ENCODE measurements at places on chromosomes 12 and 14.

DNA sequence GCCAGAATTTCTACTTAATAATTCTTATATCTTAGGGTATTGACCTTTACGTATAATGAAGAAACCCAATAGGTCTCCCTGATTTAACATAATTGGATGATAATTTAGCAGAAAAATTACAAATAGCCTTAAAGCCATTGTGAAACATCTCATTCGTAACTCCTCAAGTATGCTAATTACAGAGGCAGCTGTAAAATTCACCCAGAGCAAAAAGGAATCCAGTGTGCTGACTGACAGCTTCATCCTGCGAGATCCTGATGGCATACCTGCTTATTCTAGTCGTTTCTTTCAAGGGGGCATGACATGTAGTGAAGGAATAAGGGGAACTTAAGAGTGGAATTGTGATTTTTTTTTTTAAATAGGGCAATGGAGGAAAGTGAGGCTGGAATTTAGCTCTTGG is 291.5 kb downstream of the FUT8 start:
- DNase-seq, result no peak

GRCh38 chr12:80412343-80412953 is 31.6 kb upstream of the PTPRQ start:
- no peak for DNase-seq

DNA sequence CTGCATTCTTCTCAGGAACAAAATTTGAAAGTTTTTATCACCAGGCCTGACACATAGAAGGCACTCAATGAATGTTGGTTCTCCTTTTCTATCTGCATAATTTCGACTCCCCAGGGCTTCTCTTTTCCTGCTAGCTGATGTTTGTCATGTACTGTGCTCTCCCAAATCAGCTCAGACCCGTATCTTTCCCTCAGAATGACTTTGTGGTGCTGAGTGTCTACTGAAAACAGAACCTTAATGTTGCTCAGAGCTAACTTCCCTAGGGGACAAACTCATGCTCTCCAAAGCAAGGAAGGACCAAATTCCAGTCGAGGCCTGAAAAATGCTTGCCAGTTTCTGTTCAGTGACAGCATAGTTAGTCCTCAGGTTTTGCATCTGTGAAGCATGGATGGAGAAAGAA is 1.9 kb downstream of the ARHGDIB start:
- peak; percentile 12 for DNase-seq

DNA sequence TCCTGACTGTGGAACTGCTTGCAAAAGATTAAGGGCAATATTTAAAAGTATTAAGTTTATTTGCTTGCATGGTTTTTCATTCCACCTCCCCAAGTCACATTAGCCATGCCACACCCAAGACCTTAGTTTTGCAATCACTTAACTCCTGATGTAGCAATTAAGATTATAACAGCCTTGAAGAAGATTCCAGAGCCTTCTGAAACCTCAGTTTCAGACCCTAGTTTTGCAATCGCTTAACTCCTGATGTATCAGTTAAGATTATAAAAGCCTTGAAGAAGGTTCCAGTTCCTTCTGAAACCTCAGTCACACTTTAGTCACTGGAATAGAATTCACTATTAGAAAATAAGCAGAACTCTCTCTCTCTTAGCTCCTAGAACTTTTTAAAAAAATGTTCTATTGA is 42.7 kb upstream of the DCN start:
- no peak for DNase-seq

GRCh38 chr12:121015825-121016766 is at the start of gene C12orf43:
Gene C12orf43 (minus strand): TSS chr12:121016487. CDS start chr12:121016474, 13 bp downstream.
- DNase-seq, result peak; percentile 82

GRCh38 chr12:43316520-43316919 is 235.5 kb downstream of the ADAMTS20 start:
- no peak for DNase-seq

DNA sequence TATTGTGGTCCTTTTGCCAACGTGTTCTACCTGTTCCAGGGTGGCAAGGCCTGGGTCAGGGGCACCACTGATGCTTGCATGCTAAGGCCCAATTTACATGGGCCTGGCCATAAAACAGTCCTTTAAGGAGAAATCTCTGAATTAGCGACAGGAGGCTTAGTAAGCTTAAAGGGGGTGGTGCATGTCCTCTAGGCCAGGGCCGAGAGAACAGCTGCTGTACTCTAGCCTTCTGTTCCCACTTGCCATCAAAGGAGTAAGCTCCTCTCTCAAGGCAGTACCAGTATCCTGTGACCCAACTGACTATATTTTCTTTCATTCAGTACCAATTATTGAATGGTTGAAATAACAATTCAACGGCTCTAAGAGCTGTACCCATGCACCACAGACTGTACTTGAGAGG is 67.7 kb upstream of the ZDHHC17 start:
- DNase-seq, result no peak

DNA sequence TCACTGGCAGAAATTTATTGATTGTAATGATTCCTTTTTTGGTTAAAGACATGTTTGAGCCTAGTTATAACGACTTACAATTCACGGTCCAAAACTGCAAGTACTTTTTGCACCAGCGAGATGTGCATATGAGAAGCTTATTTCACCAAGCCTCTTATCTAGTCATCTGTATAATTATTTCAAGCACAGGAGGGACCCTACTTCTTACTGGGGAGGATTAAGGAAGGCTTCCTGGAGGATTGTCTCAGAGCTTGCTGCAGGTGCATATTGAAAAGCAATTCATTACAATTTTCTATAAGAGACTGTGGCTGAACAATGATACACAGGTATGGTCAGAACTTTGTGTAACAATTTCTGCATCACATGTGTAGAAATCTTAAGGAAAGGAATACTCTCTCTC is 152.9 kb downstream of the CAND1 start:
- DNase-seq, result no peak

- no peak for DNase-seq
Observed at GRCh38 chr12:49208676-49209075, 19.8 kb upstream of the TUBA1A start.

- DNase-seq, result no peak
Observed at GRCh38 chr12:1203735-1204019, 212.7 kb downstream of the ERC1 start.

DNA sequence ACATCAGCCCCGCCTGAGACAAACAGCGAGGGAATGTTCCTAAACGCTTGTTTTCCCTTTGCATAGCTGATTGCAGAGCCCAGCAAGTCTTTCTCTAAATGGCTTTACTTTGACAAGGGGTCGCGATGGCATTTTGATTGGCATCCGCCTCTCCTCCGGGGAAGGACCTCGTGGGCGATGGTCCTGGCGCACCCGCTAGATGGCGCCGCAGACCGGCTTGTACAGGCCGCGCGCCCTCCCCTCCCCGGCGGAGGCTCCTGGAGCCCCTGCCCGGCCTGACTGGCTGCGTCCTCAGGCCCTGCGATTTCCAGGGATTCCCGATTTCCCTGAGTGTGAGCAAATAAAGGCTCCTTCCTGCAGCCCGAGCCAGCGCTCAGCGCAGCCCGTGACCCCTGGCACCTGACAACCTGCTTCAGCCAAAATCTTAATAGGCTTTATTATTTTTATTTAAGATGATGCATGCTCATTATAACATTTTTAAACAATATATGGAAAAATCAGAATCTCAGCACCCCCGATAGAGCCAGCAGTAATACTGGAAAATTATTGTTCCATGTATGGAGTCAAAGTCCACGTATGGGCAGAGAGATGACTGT is 468.3 kb downstream of the AACS start:
- DNase-seq, result no peak

- no peak for DNase-seq
Observed at GRCh38 chr14:101719045-101719645, 42.4 kb upstream of the PPP2R5C start.

DNA sequence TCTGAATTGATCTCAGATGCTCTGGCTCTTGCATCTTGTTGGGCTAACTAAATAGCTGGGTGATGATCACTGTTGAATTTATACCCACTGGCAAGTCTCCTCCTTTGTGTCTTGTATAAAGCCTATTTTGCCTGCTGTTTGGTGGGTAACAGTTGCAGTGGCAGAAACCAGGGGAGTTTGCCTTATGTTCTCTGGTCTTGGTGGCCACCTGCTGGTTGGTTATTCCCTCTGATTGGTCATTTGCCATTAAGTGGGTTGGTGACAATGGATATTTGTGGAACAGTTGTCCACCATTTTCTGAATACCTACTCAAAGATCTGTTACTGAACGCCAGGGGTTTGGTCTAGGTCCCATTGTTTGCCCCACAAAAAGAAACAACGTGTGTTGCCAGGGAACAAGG is 52.1 kb downstream of the AVPR1A start:
- DNase-seq, result peak; percentile 3

GRCh38 chr14:61671082-61671481 is 24.2 kb upstream of the HIF1A start:
- DNase-seq, result no peak

GRCh38 chr14:69553252-69553651 is 21.4 kb downstream of the CCDC177 start:
- no peak for DNase-seq

DNA sequence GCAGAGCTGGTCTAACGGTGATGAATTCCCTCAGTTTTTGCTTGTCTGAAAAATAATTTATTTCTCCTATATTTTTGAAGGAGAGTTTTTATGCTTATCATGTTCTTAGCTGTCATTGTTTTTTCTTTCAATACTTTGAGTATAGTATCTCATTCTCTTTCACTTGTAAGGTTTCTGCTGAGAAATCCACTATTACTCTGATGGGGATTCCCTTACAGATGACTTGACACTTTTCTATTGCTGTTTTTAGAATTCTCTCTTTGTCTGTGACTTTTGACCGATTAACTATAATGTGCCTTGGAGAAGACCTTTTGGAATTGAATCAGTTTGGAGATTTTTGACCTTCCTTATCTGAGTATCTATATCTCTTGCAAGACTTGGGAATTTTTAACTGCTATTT is 139.6 kb downstream of the PRKD1 start:
- DNase-seq, result no peak

- DNase-seq, result no peak
Observed at GRCh38 chr14:71597955-71598660, 334.1 kb upstream of the RGS6 start.

DNA sequence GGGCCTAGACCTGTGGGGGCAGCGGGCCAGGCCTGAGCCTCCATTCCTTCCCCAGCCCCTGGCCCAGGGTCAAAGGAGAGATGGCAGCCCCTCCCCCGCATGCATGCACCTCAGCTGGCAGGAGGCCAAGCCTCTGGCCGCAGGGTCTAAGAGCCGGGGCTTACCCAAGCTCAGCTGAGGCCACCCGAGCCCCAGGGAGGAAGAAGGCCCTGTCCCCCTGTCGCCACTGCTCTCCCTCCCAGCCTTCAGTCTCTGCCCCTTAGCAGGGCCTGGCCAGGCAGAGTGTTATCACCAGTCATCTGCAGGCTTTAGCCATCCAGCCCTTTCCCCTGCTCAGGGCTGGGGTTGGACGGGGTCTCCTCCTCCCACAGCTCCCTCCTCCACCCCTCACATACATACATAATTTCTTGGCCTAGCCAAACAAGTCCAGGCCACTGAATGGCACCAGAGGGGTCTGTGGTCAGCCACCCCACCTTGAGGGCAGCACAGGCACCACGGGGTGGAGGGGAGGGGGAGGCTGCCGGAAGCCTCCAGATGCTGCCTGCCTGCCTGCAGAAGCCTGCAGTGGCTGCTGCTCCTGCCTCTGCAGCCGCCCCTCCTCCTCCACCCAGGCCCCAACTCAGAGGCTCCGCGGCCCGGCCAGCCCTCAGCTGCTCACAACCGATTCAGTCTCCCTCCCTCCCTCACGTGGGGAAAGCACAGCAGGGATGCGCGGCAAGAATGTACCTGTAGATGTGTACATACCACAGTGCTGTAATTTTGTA is 22.8 kb downstream of the RAB35 start:
- no peak for DNase-seq

Data from GDM1 (cell line).